ENCODE measurements at places on chromosomes 3 and 15. TPM values are rescaled to one million over a fixed set of nuclear protein-coding genes. Genes with fewer than 3 reads are reported as not detected.

- DNase-seq, result no peak
These were observed 30.9 kb downstream of the CCDC191 start for GRCh38 chr3:114025451-114025850.

- DNase-seq, result no peak
These were observed 21.9 kb downstream of the CACNA1D start for GRCh38 chr3:53516339-53516738.

GRCh38 chr15:48978638-48979037 is 14.9 kb upstream of the SHC4 start:
- DNase-seq, result no peak

DNA sequence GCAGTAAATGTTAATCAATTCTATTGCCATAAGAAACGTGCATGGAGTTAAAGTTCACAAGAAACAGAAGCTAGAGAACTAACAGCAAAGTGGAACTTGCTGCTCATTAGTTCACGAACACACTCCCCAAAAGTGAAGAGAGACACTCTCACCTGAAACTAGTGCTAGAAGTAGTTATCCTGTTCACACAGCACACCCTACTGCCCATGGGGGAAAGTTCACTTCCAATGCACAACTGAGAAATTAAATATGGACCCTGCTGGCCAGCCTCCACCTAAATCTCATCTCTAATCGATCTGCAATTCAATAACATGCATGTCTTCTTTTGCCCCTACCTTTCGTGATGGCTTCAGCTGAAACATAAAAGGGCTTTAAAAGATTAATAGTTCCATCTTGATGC is 39.4 kb upstream of the FRMD4B start:
- no peak for DNase-seq

GRCh38 chr3:58161435-58162398 is 49.1 kb downstream of the DNASE1L3 start:
- no peak for DNase-seq

The CAMP gene
- 3.6 TPM for total RNA-seq

The CCR2 gene
- total RNA-seq, result 2.1 TPM

The ETV5 gene
- total RNA-seq, result 49.6 TPM

The GPR27 gene
- 2.0 TPM for total RNA-seq

The CAND2 gene
- 7.3 TPM for total RNA-seq

The PLS1 gene
- total RNA-seq, result 27.1 TPM

The SSUH2 gene
- not detected for total RNA-seq

The IL1RAP gene
- total RNA-seq, result 22.8 TPM

The ADCY5 gene
- total RNA-seq, result 3.8 TPM

The NEK10 gene
- total RNA-seq, result 10.2 TPM
